ENCODE measurements at places on chromosomes 2 and 18.

DNA sequence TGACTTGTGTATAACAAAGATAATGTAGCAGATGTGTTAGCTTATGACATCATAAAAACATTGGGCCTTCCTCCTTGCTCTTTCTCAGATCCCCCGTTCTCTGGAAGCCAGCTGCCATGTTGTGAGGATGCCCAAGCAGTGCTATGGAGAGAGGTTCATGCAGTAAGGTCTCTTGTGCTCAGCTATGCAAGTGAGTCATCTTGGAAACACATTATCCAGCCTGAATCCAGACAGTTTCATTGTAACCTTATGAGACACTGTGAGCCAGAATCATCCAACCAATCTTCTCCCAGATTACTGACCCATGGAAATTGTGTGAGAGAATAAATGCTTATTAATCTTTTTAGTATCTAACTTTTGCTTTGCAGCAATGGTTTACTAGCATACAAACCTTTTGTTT is 60.8 kb downstream of the ST6GAL2 start:
- H3K27me3 ChIP-seq, result peaks cover 2% of the 10 kb centered on the region
- H3K4me3 ChIP-seq, result no peak overlapping the region
- H3K27ac ChIP-seq, result no peak overlapping the region

DNA sequence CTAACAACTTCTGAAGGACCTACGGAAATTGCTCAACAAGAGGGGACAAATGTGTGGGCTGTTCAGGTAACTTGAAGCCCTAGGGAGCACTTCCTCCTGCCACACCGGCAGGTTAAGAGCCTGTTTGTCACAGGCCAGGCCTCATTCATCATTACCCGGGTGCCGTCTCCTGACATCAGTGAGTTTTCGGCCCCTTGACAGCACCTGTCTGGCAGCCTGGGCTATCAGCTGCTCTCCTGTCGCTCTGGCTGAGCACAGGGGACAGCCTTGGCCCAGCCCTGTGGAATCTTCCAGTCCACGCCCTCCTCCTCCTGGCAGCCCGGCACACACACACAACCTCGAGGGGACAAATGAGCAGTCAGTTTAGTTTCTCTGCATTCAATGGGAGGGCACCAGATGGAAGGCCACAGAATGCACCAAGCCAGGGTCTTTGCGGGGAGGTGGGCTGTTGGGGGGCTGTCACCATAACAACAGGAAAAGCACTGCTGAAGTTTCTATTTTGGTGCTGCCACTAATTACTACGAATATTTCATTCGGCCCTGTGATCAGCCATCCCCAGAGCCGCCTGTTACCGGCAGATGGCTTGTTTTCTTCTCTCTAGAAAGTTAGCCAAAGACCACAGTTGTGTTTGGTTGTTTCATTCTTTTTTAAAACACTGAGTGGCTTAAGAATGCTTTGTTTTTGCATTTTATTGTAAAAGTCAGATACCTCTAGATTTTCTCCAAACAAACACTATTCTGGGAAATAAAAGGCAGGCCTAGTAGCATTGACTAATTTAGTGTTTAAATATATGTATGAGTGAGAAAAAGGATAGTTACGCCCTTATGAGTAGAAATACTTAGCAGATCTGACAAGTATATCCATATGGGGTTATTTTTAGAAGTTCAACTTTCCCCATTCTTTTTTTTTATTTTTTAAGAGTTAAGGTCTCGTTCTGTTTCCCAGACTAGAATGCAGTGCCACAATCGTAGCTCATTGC is 189.9 kb upstream of the NDUFV2 start:
- no peak for DNase-seq
- H3K4me3 ChIP-seq, result no peak overlapping the region
- peaks cover 27% of the 10 kb centered on the region for H3K4me1 ChIP-seq
- H3K36me3 ChIP-seq, result peaks cover 4% of the 10 kb centered on the region
- no peaks in the 10 kb centered on the region for H3K27me3 ChIP-seq

GRCh38 chr2:64879745-64880144 is 109.5 kb upstream of the SLC1A4 start:
- H3K27ac ChIP-seq, result no peak overlapping the region
- H3K36me3 ChIP-seq, result no peaks in the 10 kb centered on the region
- peaks cover 17% of the 10 kb centered on the region for H3K27me3 ChIP-seq
- peaks cover 9% of the 10 kb centered on the region for H3K4me1 ChIP-seq
- no peak overlapping the region for H3K4me3 ChIP-seq

DNA sequence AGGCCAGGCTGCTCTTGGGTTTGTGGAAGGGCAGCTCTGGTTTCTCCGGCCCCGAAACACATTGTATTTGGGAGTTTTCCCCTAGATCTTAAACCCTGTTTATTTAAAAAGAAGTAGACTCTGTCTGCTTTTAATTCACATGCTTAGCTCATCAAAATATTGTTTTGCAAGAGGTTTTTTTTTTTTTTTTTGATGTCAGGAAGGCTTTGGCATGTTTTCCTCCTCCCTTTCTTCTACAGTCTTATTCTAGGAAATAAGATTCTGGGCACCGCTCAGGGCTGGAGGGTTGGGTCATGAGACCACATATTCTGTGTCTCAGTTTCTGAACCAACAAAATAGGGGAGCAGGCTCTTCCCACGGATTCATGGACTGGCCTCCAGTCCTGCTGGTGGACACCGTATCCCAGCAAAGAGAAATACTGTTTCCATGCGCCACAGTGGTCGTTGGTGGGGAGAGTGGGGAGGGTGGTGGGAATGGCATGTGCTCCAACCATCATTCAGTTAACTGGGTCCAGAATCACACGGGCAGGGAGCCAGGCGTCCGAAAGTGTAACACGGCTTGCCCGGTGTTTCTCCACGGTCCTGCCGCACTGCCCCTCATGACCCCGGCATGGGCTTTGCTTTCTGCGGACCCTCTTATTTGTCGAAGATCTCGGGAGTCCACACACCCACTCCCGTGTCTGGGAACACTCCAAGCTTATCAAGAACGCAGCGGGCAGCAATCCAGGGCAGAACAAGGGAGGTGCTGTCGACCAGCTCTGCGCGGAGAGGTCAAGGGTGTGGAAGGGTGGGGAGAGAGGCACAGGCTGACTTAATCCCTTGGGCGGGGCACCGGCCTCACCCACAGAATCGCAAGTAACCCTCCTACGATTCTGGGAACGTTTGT is 176.7 kb downstream of the GLI2 start:
- no peak overlapping the region for H3K27ac ChIP-seq
- no peak overlapping the region for H3K4me3 ChIP-seq
- H3K27me3 ChIP-seq, result no peaks in the 10 kb centered on the region
- no peak for DNase-seq
- no peaks in the 10 kb centered on the region for H3K36me3 ChIP-seq
